NCI-H460 (cell line): ENCODE measurements at places on chromosomes 13 and 19. TPM values are rescaled to one million over a fixed set of nuclear protein-coding genes. Genes with fewer than 3 reads are reported as not detected.

OR4F17 gene
- not detected in 2 replicates for total RNA-seq

- no peak for DNase-seq
Observed at GRCh38 chr19:40600570-40601133, 517 bp upstream of the LTBP4 start.

DNA sequence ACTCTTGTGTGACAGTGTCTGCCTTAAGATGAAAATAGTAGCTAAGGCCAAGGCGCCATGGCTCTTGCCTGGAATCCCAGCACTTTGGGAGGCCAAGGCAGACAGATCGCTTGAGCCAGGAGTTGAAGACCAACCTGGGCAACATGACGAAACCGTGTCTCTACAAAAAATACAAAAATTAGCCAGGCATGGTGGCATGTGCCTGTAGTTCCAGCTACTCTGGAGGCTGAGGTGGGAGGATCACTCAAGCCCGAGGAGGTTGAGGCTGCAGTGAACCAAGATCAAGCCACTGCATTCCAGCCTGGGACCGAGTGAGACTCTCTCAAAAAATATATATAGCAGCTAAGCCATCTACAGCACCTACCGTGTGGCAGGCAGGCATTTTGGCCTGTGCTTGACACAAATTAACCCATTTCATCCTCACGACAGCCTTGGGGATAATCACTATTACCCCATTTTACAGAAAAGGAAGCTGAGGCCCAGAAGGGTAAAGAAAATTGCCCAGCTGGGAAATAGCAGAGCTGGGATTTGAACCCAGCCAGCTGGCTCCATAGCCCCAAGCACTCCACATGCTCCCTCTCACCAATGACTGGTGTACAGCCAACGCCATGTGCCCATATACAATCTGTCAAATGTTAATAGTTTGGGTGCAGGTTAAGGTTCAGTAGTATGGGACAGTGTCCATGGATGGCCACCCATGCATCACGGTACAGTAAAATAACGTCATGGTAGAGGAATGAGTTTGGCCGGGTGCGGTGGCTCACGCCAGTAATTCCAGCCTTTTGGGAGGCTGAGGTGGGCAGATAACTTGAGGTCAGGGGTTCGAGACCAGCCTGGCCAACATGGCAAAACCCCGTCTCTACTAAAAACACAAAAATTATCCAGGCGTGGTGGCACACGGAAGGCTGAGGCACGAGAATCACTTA lies 3.1 kb downstream of the SLC1A5 start:
- DNase-seq, result no peak

DNA sequence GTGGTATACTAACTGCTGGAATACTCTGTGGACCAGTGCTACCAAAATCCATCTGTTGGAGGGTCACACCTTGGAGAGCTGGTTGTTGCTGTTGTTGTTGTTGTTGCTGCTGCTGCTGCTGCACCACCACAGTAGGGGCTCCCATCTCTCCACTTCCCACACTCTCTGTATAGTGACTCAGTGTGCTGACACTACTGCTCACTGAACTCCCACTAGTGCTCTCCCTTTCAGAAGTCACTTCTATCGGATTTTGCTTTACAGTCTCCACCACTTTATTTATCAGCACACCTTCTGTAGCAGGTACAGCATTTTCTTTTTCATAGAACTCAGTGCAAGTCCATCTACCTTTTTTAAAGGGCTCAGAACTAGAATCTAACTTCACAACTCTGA lies 1.7 kb downstream of the TSC22D1 start:
- DNase-seq, result no peak

DNA sequence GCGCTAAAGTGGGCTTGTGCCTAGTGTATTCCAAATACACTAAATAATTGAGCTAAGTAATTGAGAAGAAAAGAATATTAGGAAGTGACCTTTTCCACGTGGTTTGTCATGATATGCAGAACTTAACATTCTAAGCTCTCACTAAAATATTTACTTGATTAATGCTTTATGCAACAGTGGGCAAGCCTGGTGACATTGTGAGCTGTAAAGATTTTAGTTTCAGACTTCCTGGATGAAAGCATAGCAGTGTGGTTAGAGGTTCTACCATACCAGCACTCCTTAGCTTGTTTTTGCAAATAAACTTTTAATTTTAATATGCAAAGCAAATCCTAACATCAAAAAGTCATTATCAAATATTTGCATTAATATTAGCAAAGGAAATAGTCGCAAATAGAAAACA lies 1065.1 kb upstream of the SPRY2 start:
- DNase-seq, result no peak

CNN1 gene
- not detected in 2 replicates for total RNA-seq

DNA sequence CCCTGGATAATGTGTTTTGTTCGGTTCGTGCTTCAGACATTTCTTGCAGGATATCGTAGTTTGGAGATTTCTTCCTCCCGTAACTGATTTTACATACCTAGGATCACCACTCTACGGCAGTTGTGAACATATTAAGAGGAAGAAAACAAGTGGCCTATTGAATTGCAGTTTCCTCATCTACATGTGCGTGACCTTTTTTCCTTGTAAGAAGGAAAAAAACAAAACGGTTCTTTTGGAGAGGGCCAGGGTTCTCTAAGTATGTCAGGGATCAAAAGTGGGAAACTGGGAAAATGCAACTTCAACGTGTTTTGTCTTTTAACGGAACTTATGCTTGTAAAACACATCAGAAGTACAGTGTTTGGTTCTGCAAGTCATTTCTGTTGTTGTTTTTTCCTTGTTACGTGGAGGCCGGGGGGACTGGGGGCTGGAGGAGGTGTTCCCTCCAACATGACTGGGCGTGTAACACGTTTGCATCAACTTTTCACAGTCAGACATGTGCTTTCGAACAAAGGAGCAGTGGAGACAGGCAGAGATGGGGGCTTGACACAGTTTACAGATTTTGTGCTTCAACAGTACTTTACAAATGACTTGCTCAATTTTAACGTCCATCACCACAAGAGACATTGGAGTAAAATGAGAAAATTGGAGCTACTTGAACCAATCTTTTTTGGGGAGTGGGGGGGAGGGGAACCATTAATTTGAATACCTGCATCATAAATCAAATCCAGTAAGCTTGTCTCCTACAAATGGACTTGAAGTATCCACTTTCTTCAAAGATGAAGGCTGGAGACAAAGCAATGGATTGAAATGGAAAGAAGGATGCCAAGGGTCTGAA lies 3.8 kb downstream of the ZC3H4 start:
- DNase-seq, result peak; percentile 83

SULT2A1 gene
- total RNA-seq, result not detected in 2 replicates

DNA sequence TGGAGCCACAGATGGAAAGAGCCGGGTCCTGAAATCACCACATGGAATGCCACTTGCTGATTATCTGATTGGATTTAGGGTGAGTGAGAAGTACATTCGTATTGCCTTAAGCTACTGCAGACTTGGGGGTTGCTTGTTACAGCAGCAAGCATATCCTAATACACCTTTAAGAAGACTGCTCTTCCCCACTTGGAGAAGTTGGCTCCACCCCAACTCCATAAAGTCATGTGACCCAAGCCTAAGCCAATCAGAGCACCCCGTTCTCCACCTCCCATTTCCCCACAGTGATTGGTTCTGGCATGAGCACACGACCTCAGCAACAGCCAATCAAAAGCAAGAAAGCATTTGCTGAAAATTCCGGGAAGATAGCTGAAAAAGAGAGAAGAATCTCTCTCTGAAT lies 23.1 kb downstream of the CACNA1A start:
- no peak for DNase-seq

OR10H1 gene
- not detected in 2 replicates for total RNA-seq

GRCh38 chr19:4870025-4870700 lies 2.7 kb upstream of the PLIN3 start:
- peak; percentile 83 for DNase-seq

DNA sequence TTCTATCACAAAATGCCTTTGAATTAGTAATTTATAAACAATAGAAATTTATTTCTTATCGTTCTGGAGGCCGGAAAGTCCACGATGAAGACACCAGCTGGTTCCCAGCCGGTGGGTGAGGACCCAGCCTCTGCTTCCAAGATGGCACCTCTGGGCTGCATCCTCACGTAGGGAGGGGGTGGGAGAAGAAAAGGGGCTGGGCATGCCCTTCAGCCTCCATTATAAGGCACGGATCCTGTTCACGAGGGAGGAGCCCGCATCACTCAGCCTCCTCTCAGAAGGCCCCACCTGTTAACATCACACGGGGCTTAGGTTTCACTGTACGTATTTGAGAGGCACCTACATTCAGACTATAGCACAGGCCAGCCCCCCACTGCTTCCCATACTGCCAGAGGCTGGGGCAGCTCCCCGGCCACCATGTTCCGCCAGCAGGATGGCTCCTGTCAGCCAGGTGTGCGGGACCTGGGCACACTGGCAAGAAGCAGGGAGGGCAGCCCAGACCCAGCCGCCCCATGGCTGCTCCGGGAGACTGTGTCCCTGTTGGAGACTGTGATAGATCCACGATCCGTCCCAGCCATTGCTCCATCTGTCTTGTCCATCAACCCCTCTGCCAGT lies 131.6 kb downstream of the SOX1 start:
- DNase-seq, result no peak
